ENCODE measurements at places on chromosomes 3 and 15.

GRCh38 chr3:155676252-155676981 lies 68.5 kb downstream of the PLCH1 start:
- DNase-seq: no peak

DNA sequence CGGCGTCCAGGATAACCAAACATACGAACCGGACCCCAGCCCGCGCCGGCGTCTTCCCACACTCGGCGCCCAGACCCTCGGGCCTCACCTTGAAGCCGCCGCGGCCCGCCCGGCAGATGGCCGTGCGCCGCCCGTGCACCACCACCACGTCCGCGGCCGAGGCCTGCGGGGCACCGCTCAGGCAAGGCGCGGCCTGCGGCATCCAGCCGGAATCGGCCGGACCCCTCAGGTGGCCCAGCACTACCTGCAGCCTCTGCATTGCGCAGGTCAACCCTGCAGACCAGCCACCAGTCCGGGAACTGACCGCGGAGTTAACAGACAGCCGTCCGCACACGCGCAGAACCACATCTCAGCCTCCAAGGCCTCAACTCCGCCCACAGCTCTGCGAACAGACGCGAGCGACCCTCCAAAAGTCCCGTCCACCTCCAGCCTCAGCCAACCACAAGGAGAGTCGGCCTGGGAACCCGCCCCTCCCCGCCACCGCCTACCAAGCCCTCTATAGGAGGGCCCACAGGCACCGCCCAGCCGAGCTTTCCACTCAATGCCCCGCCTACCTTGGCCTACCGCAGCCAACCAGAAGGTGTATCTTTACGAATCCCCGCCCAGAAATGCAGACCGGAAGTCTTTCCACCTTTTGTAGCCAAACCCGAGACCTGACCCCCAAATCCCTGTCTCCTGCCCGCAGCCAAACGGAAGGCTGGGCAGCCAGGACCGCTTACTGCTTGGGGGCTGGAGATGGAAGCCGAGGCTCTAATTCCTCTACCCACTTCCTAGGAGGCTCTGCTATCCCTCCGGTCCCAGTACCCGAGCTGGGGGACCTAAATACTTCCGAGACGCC lies at the start of gene ACAA1:
Gene ACAA1, minus strand, starts transcription at position 351 of the 838 bp plus-strand sequence. Its CDS starts 92 bp downstream, at position 259.
- DNase-seq: peak; percentile 99

DNA sequence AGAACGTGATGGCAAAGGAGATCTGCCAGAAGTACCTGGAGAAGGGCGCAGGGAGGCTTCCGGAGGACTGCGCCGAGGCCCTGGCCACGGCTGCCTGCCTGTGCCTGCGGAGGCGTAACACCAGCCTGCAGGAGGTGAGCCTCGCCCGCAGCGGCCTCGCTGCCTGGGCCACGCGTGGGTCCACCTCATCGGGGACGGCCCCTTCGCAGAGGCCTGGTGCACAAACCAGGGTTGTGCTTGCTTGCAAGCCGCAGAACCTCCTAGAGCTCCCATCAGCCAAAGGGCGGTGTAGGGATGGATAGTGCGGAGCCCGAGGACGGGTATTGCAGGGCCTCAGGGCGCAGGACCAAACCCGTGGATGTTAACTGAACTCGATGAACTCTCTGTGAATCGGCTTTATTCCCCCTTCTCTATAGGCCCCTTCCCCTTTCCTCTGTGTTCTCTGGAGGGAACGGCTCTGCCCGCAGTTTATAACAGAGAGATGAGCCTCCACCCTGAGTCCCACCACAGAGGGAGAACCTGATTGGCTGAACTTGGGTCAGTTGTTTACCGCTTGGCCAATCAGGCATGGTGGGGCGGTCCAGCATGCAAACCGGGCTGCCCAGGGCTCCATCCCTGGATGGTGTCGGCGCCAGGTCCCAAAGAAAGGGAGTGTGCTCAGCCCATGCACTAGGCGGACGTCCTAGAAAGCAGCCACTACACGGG lies 13.6 kb upstream of the TATDN2 start:
- no peak for DNase-seq

- peak; percentile 58 for DNase-seq
Measured at GRCh38 chr15:77870195-77871065, 207.1 kb downstream of the TBC1D2B start.

GRCh38 chr3:65556934-65557577 lies 481.7 kb downstream of the MAGI1 start:
- DNase-seq: no peak

DNA sequence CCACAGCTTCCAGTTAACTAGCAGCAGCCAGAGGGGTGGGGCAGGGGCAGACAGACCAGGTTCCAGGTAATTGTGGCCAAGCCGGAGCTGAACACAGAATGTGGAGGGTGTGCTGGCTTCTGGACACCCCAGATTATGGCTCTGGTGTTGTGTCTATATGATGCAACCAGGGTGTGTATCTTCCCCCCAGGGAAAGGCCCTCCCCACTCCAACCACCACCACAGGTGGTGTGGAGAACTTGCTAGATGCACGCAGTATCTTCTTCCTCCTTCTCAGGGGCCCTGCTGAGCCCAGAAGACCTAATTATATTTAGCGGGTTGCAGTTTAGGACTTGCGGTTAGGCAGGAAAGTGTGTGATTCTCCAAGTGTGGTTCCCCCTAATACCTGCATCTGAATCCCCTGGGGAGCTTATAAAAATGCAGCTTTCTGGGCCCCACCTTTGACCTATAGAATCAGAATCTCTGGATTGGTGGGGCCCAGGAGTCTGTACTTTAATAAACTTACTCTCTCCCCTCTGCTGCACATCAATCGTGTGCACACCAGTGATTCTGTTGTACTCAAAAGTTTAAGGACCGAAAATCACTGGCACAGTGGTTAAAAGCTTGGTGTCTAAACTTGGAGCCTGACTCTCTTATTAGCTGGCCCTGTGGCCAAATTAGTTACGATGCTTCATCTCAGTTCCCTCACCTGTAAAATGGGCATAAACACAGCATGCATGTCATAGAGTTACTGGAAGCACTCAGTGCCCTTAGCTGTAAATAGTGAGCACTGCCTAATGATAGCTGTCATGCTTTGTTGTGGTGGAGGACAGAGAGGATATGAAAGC lies 379.1 kb upstream of the PROK2 start:
- DNase-seq: no peak

DNA sequence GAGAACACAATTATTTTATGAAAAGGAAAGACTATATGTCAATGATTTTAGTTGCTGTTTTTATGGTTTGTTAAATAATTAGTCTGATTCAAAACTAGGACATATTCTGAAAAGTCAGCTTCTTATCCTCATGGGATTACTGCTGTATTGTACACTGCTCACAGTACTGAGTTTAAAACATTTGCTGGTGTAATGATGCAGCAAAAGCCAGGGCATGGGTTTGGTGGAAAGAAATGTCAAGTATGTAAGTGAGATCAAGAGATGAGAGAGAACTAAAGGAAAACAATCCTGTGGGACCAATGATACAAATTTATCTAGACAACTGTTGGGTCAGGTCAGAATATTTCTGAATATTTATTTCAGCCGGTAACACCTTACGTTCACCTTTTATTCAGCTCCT lies 210.1 kb upstream of the ARHGEF26 start:
- DNase-seq: no peak

DNA sequence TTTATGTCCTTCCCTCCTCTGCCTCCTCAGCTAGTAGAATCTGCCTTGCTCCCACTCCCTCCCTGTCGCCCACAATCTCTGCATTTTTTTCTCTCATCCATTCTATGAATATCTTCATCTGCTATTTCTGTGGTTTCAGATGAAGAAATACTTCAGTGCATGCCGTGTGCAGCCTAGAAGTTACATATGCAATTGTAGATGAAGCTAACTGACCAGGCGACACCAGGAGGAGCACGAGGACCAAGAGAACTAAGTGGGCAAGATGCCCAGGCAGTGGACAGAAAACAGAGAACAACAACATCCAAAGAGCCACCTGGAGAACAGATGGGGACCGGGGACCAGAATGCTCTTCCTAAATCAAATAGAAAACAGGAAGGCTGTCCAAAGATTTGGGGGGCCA lies 121.4 kb upstream of the ATP11B start:
- DNase-seq: no peak

- DNase-seq: no peak
Measured at GRCh38 chr3:162012633-162013032, 516.0 kb downstream of the OTOL1 start.

- DNase-seq: no peak
Measured at GRCh38 chr3:141542989-141543388, 56.2 kb downstream of the RASA2 start.

DNA sequence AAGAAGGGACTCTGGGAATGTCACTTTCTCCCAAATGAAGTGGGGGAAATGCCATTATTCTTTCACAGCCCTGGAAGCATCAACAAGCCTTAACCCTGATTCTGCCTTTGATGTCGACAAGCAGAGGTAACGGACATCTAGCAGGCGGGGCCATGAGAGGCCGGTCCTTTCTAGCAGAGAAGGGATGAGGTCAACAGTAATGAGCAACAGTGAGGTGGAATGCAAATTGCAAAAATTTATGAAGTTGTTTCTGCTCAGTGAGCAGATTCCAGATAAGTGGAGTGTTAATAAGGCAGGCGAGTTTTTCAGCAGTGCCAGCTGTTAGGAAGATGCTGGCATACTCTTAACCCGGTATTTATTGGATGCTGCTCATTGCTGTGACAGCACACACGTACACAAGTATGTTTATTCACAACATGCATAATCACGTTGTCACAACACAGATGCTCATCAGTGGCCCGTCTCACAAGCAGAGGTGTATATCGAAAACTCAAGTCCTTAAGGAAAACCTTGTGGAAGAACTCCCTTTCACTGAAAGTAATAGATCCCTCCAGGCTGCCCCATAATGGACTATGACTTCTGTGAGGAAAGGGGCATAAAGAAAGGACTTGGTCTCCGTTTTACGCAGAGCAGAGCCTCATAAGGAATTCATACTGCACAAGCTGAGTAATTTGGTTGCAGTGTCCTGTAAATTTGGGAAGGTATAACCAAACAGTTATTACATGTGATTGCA lies 329.0 kb downstream of the IGSF11 start:
- no peak for DNase-seq

DNA sequence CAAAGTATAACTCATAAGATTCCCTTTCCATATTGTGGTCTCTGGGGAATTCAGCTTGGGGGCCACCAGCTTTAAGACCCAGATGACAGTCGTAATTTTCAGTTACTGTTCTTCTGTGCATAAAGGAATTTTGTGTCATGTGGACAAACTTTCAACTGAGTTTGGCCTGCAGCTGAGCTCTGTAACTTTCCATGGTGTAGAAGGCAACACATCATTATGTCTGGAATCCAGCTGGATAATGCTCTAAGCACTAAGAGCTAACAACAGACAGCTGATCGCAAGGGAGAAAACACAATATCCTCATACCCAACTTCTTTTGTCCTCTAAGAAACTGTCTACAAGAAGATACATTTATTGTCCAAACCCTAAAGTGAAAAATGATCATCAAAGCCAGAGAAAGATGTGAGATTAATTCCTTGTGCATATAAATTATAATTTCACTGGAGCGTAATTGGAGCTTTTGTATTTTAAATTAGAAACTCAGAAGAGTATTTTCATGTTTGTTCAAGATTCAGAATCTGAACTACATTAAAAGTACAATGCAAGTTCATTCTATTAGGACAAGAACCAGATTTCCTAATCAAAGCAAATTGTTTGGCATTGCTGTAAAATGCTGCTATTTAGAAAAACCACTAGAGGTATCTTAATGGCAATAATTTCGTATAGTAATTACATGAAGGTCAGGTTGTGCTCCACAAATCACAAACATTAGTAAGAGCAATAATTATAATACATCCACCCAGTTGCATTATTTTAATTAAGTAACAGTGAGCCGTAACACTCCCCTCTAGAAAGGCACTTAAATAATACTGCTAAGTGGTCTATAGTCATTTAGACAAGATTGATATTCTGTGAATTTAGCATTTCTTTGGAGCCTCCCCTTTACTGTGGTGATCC lies 218.8 kb downstream of the ATP8B4 start:
- peak; percentile 75 for DNase-seq

DNA sequence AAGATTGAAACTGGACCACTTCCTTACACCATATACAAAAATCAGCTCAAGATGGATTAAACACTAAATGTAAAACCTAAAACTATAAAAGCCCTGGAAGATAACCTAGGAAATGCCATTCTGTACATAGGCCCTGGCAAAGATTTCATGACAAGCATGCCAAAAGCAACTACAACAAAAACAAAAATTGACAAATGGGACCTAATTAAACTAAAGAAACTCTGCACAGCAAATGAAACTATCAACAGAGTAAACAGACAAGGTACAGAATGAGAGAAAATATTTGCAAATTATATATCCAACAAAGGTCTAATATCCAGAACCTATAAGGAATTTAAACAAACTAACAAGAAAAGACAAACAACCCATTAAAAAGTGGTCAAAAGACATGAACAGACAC lies 173.1 kb upstream of the CCDC54 start:
- DNase-seq: no peak

Measured in renal pelvis (tissue), 12 donors.